ENCODE measurements at places on chromosomes 16 and 17.

GRCh38 chr17:72970797-72971196 is 121.7 kb downstream of the SLC39A11 start:
- DNase-seq = no peak

DNA sequence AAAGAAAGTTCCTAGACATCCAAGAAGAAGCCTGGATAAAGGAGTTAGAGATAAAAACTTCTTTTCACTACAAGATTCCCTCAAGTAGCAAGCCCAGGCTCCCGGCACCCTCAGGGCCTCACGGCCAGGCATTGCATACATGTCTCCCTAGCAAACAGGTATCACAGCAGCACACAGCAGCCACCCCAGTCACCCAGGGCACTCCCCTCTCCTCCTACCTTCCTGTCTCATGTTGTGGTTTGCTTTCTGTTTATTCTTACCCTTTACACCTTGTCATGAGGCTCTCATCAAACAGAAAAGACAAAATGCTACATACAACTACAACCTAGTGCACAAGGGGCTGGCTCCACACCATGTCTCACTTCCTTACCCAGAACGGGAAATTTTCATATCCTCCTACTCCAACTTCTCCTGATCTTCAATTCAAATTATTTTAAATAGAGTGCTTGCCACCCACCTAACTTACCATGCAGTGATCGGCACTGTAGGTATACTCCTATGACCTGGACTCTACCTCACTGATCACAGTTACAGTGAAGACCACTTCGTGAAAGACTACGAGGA is 42.7 kb downstream of the XPO6 start:
- no peak for DNase-seq

DNA sequence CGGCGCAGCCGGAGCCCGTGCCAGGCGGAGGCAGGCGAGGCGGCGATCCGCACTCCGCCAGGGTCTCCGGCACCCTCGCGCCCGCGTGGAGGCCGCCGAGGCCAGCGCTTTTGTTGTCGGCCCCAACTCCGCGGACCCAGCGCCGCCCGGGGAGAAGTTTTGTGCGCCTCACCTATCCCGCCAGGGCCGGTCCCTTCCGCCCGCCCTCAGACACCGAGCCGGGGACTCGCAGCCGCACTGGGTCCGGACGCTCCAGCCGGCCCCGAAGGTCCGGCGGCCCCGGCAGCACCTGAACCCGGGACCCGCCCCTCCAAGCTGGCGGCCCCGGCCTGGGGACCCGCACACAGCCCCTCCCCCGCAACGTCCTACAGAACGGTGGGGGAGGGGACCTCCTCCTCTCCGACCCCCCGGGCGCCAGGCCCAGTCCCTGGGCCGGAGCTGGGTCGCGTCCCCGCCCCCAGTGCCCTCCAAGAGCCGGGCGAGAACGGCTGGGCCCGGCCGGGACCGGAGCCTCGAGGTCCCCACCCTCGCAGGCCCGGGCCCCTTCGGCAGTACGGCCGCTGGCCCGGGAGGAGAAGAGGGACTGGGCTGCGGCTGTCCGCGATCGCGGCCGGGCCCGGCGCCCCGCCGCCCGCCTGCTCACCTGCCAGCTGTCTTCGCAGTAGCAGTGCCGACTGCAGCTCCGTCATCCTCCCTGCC is 698 bp downstream of the UBE2G1 start:
- DNase-seq = no peak

DNA sequence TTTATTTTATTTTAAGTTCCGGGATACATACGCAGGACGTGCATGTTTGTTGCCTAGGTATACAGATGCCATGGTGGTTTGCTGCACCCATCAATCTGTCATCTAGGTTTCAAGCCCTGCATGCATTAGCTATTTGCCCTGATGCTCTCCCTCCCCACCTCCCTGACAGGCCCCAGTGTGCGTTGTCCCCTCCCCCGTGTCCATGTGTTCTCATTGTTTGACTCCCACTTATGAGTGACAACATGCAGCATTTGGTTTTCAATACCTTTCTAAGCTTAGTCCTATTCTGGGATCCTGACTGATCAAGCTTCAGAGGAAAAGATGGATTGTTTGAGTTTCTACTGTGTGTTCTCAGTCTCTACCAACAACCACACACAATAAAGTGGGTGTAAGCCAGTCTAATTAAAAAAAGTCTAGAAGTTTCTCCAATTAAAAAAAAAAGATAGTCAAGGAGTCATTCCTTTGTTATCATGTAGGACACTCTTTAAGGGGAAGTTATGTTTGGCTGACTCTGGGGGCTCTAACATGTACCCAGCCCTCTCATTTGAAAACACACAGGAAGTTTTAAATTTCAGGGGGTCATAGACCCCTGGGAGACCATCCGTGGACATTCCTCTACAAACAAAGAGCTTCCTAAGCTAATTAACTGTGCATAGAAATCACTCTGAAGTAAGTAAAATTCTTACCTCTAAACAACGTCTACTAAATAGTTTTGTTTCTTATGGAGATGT is 66.3 kb upstream of the ADAMTS18 start:
- no peak for DNase-seq

GRCh38 chr17:80783971-80784370 is 207.7 kb upstream of the CHMP6 start:
- DNase-seq = no peak

GRCh38 chr16:85300406-85300968 is 188.2 kb upstream of the CIBAR2 start:
- no peak for DNase-seq

- DNase-seq = no peak
Observed at GRCh38 chr17:27216836-27217235, 77.1 kb upstream of the WSB1 start.

DNA sequence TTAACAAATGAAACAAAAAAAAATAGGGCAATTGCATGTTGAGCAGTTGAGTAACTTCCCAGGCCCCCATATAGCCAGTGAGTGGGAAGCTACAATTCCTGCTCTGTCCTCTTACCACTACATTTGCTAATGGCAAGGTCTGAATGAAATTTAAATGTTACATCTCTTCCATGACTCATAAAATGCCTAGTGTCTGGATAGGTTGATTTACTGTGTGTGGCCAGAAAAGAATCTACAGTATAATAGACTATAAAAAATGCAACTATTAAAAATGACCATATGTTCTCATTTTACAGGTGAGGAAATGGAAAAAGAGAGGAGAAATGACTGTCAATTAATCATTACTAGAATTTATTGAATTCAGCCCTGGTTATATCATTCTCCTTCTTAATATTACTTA is 1199.3 kb downstream of the CDH11 start:
- no peak for DNase-seq

- DNase-seq = no peak
Observed at GRCh38 chr16:30351586-30352419, 3.3 kb downstream of the CD2BP2 start.

DNA sequence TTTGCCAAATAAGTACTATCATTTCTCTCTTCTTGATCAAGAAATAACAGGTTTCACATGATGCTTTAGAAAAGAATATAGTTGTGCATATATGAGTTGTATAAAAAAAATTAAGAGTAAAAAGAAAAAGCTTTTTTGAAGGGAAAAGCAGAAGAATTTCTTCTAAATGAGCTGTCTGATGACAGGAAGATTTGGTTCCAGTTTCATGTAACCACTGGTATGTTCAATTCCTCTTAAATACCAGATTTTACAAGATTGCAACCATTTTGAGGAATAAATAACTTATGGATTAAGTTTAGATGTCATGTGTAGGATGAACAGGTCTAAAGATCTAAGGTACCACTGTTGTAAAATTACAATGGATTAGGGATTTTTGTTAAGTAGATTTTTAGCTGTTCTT is 45.0 kb downstream of the VMP1 start:
- no peak for DNase-seq

DNA sequence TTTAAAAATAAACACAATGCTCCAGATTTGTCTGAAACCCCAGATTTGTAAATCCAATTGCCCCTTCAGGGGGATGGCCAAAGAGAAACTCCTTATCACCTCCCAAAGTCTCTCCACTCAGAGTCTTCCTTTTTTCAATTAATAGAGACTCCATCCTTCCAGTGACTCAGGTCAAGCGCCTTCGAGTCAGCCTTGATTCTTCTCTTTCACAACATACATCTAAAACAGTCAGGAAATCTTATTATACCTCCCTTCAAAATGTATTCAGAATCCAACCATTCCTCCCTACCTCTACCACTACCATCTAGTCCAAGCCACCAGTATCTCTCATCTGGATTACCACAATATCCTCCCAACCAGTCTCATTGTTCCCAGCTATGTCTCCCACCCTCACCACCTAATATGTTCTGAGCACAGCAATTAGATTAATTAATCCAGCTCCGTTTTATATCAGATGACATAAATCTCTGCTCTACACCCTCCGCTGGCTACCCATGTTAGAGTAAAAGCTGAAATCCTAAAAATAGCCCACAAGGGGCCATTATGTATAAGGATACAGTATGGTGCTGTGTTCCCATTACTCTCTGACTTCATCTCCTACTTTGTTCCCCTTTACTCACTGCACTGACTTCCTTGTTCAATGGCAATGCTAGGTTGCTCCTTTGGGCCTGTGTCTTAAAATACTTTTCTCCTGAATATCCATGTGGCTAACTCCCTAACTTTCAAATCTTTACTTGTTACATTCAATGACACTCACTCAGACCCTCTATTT is 11.8 kb downstream of the SIAH1 start:
- DNase-seq = no peak

GRCh38 chr17:82355770-82356427 is 3.1 kb upstream of the TEX19 start:
- no peak for DNase-seq

DNA sequence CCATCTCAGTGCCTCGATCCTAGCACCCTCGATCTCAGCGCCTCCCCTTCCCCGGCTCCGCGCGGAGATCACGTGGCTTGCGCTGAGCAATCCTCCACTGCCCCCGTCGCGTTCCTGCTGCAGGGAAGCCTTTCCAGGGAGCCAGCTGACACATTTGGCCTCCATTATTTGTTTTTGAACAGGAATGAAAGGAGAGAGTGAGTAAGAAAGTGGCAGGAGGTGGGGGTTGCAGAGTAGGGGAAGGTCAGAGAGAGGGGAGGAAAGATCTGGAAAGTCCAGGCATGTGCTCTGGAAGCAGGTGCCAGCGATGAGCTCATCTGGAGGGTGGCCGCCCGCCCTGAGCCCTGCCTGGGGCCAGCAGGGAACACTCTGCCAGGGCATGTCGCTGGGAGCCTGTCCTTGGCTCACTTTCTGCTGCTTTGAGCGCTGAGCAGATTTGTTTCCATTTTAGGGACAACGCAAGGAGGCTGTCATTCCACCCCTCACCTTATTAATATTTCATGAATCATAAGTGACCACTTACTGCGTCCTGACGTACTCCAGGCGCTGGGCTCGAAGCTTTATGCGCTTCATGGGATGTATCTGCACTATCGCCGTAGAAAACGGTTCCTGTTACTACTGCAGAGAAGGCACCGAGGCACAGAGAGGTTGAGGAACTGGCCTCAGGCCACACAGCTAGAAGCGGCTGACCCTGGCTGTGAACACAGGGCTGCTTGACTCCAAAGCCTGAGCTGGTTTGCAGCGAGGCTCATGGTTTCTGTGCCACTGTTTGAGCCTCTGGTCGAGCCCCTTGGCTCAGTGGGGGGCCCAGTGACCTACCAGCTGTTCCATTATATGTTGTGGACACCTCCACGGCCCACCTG is 283.1 kb downstream of the SEC14L1 start:
- DNase-seq = no peak

GRCh38 chr17:82838386-82839063 is 1.3 kb downstream of the ZNF750 start:
- DNase-seq = no peak

DNA sequence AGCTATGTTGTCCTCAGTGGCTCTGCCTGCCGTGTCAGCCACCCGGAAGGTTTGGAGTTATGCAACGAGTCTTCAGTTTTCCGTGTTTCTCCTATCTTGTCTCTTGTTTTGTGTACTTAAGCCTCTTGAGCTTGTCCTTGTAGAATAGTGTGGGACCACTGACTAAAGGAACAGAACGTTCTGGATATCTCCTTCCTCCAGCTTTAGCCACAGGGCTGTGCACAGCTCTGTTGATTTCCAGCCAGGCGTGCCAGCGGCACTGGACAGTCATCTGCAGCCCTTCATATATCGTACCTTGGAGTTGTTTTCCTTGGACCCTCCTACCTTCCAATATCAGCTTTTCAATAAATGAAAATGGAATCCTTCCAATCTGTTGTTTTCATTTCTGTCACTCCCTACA is 39.8 kb downstream of the TMEM11 start:
- DNase-seq = no peak

GRCh38 chr17:27458524-27458908 is 2.3 kb downstream of the KSR1 start:
- DNase-seq = no peak

DNA sequence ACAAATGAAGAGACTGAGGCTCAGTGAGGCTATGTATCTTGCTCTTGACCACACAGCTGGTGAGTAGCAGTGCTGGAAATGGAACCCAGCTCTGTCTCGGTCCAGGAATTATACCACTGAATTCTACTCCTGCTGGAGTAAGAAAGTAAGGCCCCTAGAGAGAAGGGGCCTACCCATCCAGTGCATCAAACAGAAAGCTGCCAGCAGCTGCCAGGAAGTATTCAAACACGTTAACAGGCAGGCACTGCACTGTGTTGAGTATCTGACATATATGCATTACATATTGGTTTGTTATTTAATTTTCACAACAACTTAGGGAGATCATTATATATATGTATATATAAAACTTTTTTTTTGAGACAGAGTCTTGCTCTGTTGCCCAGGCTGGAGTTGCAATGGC is 4.0 kb downstream of the ARL5C start:
- DNase-seq = no peak

DNA sequence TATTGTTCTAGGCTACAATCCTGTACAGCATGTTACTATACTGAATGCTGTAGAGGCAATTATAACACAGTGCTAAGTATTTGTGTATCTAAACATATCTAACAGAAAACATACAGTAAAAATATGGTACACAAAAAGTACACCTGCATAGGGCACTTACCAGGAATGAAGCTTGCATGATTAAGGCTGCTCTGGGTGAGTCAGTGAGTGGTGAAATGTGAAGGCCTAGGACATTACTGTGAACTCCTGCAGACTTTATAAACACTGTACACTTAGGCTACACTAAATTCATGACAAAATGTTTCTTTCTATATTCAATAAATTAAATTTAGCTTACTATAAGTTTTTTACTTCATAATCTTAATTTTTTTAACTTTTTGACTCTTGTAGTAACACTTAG is 37.1 kb downstream of the AMFR start:
- no peak for DNase-seq
